Activated T-cell treated with anti-CD3 and anti-CD28 coated beads for 48 hours (primary cell): ENCODE measurements at places on chromosomes 2 and 18.
A peak's percentile ranks its signal among the peaks of the same experiment; 100 is the strongest.

GRCh38 chr2:190407662-190408537, at the start of gene MFSD6:
TSS of gene MFSD6 (plus strand) at chr2:190408355. CDS start at chr2:190436030, 27,675 bp downstream.
- DNase-seq: peak; percentile 59

DNA sequence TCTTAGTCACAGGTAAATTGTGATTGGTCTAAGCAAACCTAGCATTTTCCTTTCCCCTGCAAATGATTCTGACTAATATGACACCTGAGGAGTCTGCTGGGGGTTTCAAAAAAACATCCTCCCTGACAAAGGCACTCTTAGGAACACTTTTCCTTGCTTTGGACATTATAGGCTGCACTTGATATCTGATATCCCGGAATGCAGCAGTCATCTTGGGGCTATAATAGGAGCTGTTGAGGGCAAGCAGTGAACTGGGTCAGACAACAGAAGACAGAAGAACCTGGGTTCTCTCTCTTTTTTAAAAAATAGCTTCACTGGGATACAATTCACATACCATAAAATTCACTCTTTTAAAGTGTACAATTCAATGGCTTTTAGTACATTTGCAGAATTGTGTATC, 229.3 kb downstream of the RAB3GAP1 start:
- DNase-seq: no peak

GRCh38 chr2:3422161-3422779, 42.8 kb downstream of the TRAPPC12 start:
- DNase-seq: no peak

GRCh38 chr2:161995553-161996016, 78.4 kb downstream of the DPP4 start:
- no peak for DNase-seq

DNA sequence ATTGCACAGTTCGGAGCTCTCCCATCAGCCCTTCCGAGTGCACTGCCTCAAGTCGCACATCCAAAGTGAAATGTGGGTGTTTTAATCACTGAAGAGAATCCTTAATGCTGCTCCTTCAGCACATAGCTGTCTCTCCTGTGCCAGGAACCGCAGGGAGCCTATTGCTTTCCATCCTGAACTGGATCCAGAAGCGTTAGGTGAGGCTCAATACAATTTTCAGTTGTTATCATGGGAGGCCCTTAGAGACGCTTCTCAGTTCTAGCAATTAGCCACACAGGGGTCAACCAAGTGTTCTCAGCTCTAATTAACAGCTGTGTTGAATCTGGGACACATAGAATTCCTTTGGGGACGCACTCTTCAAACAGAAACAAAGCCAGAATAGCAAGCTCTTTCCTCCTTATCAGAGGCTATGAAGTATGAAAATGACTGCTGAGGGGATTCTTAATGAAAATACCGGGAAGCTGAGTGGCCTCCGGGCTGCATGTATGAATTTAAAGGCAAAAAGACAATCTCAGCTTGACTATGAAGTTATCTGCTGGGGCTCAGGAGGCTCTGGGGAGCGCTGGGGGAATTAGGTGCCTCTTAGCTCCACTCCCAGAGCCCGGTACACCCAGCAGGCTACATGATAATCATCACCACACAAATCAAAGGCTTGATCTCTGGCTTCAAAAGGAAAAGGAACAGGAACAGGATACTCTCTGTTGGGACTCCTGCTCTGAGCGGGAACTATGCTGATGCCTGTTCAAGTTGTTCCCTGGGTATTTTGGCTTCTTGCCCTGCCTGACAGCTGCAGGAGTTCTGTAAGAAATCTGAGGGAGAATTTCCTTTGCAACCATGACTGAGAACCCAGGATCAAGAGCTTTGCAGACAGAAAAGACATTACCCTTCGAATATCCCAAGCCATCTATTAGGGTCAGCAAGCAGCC, 55.4 kb upstream of the NCOA1 start:
- DNase-seq: no peak

GRCh38 chr2:114368705-114369104, 73.7 kb upstream of the DPP10 start:
- DNase-seq: no peak

DNA sequence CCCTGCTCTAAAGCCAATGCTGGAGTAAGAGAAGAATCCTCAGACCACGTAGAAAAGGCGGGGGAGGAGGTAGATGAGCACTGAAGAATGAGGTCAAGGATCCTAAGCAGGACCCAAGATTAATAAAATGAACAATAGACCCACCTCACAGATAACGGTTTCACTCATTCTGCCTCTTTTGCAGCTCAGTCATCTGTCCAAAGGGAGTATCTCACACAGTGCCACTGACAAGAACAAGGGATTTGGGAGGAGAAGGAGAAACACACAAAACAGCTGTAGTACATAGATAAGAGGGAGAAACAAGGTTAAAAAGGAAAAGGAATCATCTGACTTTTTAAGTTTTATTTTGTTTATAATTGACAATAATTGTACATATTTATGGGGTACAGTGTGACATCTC, 30.9 kb upstream of the SULT1C4 start:
- no peak for DNase-seq

GRCh38 chr2:208366215-208367127, 40.1 kb upstream of the PTH2R start:
- no peak for DNase-seq

- no peak for DNase-seq
Measured at GRCh38 chr2:225415341-225415740, 15.8 kb downstream of the NYAP2 start.

DNA sequence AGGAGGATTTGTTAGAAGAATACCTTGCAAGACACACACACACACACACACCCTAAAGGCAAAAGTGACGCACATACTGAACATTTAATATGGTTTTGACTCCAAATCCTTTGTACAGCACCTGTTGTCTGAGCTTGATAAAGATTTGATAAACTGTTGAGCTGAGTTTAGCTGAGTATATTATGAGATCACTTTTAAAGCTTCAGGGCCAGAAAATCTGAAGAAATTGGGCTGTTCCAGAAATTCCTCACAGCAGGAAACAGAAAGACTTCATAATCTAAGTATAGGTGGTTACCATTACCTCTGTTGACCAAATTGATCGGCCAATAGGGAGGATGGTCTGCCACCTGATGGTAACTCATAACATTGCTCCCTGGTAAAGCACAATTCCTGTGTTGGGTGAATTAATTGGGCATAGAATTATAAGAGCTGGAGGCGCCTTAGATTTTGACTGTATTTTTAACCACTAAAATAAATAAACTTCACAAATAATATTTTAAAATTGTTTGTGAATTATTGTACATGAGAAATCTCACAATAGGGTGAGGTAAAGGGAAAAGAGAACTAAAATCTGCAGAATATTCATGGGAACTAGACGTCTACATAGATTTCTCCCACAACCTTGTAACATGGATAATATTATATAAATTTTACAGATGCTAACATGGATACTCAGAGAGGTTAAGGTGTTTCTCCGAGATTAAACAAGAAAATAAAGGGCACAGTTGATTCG, 21.8 kb upstream of the RPIA start:
- no peak for DNase-seq

DNA sequence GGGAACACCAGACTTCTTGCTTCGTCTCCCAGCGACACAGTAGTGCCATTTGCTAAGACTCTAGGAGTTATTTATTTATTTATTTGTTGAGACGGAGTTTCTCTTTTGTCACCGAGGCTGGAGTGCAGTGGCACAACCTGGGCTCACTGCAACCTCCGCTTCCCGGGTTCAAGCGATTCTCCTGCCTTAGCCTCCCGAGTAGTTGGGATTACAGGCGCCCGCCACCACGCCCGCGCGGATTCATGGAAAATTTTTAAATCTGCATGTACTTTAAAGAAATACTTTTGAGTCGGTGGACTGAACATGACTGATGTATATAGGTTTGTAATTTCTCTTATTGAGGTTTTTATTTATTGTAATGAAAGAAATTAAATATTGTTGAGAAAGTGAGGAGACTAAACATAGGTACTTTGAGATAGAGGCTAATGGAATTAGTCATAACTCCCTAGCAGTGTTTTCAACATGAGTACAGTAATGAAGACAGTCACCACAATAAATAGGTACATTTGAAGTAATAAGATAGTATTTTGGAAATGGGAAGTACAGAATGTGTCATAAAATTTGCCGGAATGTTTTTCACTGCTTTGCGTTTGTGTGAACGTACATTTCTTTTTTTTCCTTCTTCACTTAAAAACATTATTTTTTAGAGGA, 983 bp downstream of the MTX2 start:
- DNase-seq: no peak

DNA sequence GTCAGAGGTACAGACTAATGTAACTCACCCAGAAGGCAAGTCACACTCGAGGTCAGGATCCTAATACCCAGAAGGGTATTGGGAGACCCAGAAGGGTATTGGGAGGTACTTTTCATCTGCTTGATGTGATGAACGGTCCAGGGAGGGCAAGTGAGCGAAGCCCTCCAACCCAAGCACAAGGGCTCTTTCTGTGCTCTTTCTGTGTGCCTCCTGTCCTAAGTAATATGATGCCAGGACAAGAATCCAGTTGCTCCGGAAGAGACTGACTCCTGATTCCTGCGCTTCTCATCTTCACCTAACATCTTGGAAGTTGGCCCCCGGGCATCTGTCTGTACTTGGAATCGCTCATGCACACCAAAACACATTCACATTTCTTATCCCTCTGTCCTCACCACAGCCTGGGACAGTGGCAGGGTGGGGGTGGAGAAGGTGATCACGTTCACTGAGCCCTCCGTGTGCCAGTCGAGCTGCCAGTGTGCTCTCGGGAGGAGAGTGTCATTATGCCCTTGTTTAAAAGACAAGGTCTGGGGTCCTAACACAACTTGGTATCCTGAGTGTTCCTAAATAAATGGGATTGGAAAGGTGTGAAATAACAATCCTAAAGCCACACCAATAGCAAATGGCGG, 17.1 kb downstream of the GYPC start:
- no peak for DNase-seq

DNA sequence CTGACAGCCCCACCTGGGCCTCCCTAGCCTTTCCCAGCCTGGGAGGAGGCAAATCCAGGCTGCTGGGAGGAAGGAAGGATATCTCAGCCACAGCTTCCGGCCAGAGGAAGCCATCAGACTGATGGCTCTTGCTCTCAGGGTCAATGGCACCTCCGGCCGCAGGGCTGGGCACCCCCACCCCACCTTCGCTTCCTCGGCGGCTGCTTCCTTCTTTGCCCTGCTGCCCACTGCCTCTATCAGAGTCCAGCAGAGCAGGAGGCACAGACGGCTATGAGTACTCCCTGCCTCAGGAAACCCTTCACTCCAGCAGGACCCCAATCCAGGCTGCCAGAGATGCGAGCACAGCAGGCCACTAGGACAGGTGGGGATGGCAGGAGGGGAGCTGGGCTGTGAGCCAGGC, 3.3 kb downstream of the SEMA4C start:
- no peak for DNase-seq

DNA sequence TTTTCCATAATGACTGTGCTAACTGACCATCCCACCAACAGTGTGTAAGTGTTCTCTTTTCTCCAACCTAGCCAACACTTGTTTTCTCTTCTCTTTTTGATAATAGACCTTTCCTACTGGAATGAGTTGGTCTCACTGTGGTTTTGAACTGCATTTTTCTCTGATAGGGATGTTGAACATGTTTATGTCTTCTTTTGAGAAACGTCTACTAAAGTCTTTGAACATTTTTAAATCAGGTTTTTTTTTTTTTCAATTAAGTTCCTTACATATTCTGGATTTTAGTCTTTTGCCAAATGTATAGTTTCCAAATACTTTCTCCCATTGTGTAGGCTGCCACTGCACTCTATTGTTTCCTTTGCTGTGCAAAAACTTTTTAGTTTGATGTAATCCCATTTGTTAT, 405.5 kb upstream of the FIGN start:
- DNase-seq: no peak

DNA sequence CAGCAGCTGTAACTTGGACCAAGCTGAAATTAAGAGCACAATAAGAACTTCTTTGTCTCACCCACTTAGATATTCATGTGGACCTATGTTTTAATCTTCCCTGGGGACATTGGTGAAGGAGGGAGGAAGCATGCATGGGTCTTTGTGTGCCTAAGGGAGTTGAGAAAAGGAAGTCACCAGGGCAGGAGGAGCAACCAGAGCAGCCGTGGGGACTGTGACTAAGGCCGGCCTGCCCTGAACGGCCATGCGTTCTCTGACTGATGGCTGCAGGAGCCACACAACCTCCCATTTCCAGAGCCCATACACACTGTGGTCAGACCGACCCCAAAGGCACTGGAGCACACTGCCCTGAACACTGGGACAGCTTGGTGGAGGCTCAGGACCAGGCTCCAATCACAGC, 43.7 kb upstream of the SLC35G4 start:
- DNase-seq: no peak

DNA sequence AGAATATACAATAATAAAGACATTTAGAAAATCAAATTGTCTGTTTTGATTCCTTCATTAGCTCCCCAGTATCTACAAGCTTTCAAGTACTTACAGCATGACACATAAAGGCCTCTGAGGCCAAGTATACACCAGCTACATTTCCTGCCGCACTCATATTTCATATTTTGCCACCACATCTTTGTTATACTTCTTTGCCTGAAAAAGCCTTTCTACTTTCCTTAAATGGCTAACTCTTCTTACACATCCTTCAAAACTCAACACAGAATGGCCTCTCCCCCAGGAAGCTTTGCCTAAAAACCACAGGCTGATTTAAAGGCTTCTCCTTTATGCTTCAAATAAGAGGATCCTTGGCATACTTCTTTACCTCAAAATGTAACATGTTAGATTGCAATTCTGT, 4.5 kb downstream of the STK17B start:
- DNase-seq: no peak

DNA sequence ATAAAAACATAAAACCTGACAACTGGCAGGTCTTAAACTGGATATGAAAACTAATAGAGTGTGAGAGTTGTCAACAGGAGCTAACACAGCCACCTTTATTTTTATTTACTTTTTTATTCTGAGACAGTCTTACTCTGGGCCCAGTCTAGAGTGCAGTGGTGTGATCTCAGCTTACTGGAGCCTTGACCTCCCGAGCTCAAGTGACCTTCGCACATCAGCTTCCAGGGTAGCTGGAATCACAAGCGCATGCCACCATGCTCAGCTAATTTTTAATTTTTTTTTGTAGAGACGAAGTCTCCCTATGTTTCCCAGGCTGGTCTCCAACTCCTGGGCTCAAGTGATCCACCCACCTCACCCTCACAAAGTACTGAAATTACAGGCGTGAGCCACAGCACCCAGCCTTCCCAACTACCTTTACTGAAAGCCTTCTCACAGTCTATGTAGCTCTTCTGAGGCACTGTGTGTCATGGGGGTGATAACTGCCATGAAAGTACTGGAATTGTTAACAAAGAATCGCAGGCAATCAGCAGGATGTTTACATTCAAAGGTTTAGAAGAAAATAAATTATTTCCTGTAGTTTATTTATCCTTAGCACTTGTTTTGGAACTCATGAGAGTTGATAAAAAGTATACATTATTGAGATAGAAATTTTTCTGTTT, 24.3 kb downstream of the GDF7 start:
- no peak for DNase-seq

GRCh38 chr2:8487461-8487932, 194.4 kb upstream of the ID2 start:
- no peak for DNase-seq

DNA sequence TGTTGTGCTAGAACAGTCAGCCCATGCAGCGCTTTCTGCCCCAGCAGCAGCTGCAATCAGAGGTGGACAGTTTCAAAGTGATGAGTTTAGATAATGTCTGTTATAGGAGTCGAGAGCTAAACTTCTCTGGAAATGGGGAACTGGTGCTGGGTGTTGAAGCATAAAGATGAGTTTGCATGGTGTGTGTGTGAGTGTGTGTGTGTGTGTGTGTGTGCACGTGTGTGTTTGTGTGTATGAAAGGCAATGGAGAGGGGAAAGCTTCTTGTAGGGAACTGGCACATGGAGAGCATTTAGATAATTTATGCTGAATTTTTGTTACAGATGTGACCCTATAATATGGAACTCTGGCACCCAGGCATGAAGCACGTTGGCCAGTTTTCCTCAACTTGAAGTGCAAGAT, 22.7 kb downstream of the ICOS start:
- no peak for DNase-seq
